Brain microvascular endothelial cell (primary cell): ENCODE measurements at places on chromosomes 2 and 18.

DNA sequence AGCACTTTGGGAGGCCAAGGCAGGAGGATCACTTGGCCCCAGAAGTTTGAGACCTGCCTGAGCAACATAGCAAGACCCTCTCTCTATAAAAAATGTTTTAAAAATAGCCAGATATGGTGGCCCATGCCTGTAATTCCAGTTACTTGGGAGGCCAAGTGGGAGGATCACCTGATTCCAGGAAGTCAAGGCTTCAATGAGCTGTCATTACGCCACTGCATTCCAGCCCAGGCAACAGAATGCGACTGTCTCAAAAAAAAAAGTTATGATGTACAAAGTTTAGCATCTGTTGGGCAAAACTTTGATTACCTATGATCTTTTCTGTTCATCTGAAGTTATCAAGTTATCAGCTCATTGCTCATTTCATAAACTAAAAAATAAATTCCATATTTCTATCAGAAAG lies 504.1 kb upstream of the PKDCC start:
- no peak for DNase-seq

DNA sequence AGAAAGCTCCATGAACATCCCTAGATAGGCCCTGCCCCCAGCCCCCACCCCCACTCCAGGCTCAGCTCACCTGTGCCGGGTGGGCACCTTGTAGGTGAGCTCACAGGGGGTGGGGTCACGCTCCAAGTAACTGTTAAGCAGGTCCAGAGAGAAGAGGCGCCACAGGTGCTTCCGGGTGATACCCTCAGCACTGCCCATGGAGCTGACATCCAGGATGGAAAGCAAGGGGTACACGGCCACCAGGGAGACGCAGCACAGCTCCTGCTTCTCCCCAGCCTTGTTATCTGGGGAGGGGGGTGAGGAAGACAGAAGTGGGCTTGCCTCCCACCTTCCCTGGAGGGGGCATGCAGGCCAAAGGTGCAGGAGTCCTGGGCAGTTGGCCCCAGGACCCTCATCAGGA lies 21.9 kb downstream of the CFAP65 start:
- DNase-seq, result no peak

- peak; percentile 69 for DNase-seq
Measured at GRCh38 chr18:53991805-53992204, 232.7 kb downstream of the MBD2 start.

- DNase-seq, result no peak
Measured at GRCh38 chr2:46826569-46827245, 88.9 kb downstream of the MCFD2 start.

DNA sequence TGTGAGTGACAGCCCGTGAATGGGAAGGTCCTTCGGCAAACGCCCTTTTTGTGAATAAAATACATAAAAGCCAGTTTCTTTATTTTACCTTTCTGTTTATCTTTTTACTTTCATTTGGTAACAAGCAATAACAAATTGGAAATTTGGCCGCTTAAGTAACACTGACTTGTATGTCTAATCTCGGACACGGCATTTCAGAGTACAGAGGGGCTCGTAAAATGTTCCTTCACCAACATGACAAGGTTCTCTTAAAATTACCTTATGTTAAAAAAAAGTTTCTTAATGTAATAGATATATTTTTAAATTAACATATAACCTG lies 558 bp upstream of the NEMP2 start:
- no peak for DNase-seq

- DNase-seq, result no peak
Measured at GRCh38 chr18:11091746-11092145, 57.6 kb downstream of the PIEZO2 start.

GRCh38 chr18:9690418-9691188 lies 17.5 kb upstream of the RAB31 start:
- DNase-seq, result no peak

GRCh38 chr2:50720697-50721315 lies 311.1 kb downstream of the NRXN1 start:
- peak; percentile 6 for DNase-seq

GRCh38 chr18:11872479-11873136 lies 21.4 kb downstream of the CHMP1B start:
- no peak for DNase-seq

DNA sequence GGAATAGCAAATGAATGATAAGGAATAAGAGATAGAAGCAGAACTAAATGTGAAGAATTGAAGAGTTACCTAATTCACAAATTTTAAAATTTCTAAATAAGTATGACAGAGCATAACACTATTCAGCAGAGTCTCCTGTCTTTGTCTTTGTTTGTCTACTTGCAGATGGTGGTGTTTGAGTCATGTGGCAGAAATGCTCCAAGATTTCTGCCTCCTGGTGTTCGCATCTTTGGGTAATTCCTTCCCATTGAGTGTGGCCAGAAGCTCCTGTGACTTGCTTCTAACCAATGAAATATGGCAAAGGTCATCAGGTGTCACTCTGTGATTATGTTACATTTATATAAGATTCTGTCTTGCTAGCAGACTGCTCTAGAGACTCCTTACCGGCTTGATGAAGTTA lies 45.6 kb upstream of the GALNT3 start:
- peak; percentile 74 for DNase-seq

DNA sequence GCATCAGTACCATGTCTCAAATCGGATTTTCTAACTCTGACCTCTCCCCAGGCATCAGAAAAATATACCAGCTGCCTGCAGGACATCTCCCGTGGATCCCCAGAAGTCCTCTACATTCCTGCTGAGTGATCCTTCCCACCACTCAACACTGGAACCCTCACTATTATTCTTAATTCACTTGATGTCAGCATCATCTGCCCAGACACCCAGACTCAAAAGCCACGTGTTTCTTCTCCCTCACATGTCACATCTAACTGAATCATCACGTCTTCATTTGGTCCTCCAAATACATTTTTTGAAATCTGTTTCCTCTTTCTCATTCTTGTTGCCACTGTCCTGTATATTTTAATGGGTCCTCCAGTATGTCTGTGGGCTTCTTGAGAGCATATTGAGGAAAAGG lies 218.6 kb downstream of the HRH4 start:
- DNase-seq, result no peak

- DNase-seq, result no peak
Measured at GRCh38 chr2:71736986-71737385, 283.6 kb downstream of the DYSF start.

- DNase-seq, result no peak
Measured at GRCh38 chr2:238585836-238586821, 159.4 kb downstream of the ASB1 start.

GRCh38 chr2:1749489-1750119 lies 5.3 kb upstream of the PXDN start:
- DNase-seq, result no peak

DNA sequence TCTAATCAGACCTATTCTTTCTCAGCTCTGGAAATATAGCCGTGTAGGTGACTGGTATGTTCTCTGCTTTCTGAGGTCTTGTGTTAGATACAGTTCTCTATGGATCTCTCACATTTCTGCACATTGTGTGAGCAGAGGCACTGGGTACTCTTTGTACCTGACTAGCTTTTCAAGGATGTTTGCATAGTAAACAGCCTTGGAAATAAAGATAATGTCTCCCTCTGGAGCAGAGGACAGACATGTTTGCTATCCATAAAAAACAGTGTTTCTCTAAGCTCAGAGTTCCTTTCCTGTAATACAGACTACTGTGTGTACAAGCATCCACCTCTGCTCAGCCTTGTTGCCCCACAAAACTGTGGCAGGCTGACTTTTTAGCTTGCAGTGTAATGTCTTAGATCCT lies 279.2 kb downstream of the CTNNA2 start:
- DNase-seq, result no peak

GRCh38 chr2:206799083-206799482 lies 33.7 kb downstream of the FASTKD2 start:
- DNase-seq, result peak; percentile 15

DNA sequence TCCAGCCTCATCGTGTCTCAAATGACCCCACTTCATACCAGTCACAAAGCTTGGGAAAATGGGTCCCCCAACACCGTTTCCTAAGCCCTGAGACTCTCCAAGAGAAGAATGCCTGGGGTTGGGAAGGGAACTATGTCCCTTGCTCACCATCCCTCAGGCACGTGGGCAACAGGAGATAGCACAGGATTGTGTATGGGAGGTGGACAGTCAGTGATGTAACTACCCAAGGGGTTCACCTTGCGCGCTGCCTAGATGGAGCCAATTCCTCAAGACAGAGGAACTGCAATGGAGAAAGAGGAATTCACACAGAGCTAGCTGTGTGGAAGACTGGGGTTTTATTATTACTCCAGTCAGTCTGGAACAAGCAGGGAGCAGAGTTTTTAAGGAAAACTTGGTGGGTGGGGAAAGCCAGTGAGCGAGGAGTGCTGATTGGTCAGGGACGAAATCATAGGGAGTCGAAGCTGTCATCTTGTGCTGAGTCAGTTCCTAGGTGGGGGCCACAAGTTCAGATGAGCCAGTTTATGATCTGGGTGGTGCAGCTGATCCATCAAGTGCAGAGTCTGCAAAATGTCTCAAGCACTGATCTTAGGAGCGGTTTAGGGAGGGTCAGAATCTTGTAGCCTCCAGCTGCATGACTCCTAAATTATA lies 13.8 kb upstream of the CXCR1 start:
- DNase-seq, result no peak

DNA sequence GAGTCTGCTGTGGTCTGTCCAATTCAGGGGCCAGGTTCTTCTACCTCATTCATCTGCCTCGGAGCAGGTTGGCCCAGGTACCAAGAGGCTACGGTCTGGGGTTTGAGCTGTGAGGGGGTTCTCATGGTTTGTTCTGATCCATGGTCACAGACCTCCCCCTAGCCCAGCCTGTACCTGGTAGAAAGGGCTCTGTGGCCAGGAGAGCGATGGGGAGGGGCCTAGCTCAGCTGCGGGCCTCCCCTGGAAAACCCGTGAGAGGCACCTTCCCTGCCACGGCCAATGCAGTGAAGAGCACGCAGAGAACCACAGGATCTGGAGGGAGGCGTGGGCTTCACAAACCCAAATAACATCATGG lies 19.6 kb upstream of the ALLC start:
- no peak for DNase-seq

DNA sequence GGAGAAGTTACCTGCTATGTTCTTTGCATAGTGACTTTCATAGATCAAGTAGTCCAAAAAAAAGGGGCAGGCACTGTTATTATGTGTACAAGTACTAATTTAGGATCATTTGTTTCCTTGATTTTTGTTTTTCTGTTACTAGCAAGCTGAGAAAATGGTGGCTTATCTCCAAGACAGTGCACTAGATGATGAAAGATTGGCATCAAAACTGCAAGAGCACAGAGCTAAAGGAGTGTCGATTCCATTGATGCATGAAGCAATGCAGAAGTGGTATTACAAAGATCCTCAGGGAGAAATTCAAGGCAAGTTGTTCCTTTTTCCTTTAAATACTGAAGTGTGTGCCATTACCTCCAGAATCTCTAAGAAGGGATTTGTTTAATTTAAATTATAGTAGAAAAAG lies 19.6 kb upstream of the KCNJ13 start:
- DNase-seq, result no peak

- DNase-seq, result no peak
Measured at GRCh38 chr2:104004821-104005220, 849.1 kb upstream of the POU3F3 start.

DNA sequence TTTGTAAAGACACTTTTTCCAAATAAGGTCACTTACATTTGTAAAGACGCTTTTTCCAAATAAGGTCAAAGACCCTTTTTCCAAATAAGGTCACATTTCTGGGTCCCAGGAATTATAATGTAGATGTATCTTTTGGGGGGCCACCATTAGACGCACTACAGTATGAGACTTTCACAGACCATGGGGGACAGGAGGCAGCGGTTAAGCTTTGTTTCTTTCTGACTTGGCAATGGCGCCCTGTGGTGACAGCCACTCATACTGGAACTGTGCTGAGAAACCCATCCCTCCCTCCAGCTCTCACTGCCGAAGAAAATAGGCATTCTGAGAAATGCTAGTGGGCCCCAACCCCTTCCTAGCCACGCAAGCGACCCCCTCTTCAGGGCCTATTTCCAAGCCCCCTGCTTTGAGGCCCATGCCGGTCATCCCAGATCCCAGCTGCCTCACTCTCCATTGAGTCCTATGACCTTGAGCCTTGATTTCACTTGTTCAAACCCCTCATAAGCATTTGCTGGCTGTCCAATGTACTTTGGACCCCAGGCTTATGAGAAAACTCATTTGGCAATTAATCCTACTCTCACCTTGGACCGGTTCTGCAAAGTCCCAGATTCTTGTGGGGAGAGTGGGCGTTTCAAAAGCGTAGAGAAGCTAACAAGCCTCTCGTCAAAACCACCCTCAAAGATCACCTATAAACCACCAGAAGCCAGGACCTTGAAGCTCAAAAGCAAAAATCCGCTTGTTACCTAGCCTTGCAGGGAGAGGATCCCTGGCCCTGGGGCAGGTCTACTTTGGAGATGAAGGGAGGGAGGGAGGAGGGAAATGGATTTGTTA lies 11.3 kb upstream of the SPATA3 start:
- no peak for DNase-seq

GRCh38 chr2:157190151-157190550 lies 67.4 kb upstream of the GALNT5 start:
- peak; percentile 96 for DNase-seq

DNA sequence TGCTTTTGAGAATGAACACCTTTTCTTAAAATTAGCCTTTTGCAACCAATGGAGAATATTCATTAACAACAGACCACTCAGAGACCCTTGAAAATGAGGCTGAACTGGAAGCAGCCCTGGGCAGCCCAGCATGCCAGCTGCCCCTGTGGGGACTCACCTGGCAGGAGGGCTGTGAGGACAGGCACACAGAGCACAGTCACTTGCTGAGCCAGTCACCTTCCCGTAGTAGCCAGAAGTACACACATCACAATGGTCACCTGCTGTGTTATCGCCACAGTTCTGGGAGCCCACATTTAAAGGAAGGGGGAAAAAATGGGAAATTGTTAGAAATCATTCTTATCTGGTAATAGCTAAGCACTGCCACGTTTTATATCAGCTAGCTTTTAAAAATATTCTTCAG lies 115.5 kb downstream of the LAMA1 start:
- DNase-seq, result no peak

- DNase-seq, result no peak
Measured at GRCh38 chr2:38521835-38522234, 80.9 kb downstream of the HNRNPLL start.

DNA sequence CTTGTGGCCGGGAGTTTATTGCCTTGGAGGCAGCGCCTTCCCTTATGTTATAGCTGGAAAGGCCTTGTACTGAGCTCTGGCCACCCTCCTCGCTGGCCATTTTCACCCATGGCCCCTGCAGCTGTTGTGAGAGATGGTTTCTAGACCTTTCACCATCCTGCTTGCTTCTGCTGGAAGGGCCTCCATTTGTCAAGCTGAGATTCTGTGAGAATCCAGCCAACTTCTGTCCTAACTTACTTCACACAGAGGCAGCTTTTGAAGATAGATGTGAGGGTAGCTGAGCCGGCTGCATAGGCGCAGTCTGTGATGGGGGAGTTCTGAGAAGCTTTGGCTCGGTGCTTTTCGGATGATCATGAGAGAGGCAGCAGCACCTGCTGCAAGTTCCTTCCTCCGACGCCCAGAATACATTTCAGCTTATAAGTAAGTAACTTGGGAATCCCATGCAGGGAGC lies 8.7 kb downstream of the CTIF start:
- DNase-seq, result no peak

- no peak for DNase-seq
Measured at GRCh38 chr2:27070653-27071276, 689 bp downstream of the OST4 start.
